NCI-H748 treated with DMSO at 0.1 percent for 48 hours (cell line): ENCODE measurements at places on chromosomes 4 and X.

DNA sequence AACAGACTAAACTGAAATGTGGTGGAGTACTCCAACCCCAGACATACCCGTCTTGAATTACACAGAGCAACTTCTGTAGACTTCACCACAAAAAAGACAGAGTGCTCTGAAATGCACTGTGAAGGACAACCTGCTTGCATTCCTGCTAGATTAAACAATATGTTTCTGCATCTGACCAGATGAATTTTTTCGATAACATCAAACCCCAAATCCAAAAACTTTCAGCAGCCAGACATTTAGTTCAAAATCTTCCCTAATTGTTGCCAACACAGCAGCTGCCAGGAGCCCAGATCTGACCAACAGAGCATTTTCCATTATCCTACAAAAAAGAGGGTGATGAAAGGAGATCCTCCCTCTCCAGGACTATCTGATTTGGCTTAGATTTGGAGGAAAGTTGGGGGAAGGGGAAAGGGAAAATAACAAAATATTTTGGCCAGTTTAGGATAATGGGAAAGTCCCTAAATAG lies 356.5 kb downstream of the PDGFC start:
- no peak for DNase-seq

GRCh38 chr4:164977243-164978164 lies at the start of gene TRIM61:
Gene TRIM61 (minus strand): TSS chr4:164977657. CDS start chr4:164970002, 7,655 bp downstream.
- DNase-seq: no peak

DNA sequence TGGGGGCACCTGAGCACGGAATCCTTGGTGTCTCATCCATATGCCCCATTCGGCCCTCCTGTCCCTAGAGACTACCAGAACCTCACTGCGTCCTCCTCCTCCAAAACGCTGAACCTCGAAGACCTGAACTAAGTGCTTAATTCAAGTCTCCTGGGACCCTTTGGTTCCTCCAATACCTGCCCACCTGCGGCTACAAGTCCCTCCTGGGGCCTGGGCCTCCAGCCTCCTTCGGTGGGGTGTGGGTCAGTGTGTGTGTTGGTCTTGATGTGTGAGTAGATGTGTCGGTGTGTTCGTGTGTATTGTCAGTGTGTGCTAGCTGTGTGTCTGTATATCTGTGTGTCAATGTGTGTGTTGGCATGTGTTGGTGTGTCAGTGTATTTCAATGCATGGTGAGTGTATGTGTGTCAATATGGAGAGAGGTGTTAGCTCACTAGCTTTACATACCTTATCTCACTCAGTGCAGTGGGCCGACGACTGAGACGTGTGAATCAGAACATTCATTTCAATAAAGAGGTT lies 2.6 kb upstream of the SEPTIN6 start:
- DNase-seq: no peak

DNA sequence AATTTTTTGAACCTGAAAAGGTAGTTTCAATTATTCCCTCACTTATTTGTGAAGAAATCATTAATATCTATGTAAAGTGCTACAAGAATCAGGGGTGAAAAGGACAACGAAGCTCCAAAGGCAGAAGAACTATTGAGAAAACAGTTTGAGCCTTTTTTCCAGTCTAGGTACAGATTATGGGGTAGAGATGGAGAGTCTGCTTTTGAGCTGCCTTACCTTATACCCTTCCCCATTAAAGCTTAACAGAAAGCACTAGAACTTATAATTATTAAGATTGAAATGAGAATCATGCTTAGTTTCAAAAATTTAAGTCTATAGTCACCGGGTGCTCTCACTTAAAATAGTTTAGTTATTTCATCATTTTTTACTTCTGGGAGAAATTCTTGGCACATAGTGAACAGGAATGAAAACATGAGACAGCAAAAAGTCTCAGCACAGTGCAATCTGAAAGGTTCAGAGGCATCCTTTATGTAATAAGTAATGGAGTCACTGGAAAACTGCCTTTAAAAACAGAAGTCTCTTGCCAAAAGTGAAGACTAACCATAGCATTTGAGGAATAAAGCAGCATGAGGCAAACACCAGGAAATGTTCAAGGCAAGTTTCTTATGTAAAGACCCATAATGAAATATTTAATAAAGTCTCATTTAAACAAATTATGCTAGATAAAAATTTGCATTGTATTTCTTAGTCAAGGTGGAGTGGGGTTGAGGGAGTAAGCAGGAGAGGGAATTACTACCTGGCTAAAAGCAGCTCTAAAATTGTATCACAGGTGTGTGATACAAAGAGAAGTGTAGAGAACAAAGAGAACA lies 5.1 kb upstream of the DCLK2 start:
- no peak for DNase-seq

DNA sequence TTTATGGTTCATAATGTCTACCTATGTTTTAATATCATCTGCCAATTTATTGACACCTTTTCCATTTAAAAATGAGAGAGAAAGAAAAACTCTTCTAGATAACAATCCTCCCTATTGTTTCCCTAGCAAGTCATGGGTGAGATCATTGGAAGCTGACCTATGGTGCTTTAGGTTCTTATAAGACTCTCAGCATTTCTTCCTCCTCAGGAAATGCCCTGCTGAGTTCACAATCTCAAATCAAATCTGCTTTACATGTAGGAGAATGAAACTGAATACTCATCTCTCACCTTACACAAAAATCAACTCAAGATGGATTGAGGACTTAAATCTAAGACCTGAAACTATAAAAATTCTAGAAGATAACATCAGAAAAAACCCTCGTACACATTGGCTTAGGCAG lies 267.4 kb downstream of the RAPGEF2 start:
- no peak for DNase-seq

DNA sequence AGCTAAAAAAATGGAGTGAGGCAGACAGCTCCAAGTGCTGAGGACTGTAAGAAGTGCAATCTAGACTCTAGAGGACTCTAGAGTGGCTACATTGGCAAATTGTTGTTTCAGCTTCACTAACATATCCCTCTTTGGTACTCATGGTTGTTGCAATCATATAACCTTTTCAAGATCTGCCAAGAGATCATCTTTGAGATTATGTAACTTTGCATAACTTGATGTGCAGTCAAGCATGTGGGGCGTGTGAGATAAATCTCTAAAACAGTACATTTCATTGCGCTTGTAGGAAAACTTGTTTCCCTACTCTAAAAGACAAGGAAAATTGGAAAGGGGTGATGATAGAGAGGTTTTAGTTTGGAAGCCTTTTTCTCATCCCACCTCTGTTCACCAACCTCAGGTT lies 11.2 kb upstream of the BRS3 start:
- no peak for DNase-seq

- no peak for DNase-seq
These were observed 172.8 kb upstream of the NAP1L5 start for GRCh38 chr4:88870428-88870827.

DNA sequence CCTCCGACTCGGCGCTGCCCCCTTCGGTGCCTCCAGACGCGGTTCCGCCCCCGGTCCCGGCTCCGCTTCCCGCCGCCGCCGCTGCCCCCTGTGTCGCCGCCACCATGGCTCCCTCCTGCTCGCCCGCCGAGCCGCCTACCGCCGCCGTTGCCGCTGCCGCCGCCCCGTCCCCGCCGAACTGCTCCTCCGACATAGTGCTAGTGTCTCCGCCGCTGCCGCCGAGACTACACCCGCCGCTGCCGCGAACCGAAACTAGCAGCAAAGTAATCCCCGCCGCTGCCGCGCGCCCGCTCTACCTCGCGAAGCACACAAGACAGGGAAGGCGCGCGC lies 340 bp downstream of the HNRNPD start:
- no peak for DNase-seq

DNA sequence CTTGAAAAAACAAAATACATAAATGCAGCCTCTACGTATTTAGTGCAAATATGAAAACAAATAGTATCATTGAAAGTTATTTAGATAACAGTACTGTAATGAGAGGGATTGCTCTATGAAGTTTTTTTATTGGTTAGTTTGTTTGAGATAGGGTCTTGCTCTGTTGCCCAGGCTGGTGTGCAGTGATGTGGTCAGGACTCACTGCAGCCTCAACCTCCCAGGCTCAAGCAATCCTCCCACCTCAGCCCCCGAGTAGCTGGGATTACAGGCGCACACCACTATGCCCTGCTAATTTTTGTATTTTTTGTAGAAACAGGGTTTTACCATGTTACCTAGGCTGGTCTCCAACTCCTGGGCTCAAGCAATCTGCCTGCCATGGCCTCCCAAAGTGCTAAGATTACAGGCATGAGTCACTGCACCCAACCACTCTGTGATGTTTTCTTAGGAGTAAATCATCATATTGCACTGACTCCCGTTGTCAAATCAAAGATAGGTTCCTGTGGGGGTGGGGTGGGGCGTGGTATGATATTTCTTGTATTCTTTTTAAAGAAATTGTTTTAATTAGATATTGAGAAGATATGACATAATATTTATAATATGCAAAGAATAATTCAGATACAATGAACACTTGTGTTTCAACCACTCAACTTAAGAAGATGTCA lies 75.8 kb downstream of the ATG4A start:
- DNase-seq: no peak

DNA sequence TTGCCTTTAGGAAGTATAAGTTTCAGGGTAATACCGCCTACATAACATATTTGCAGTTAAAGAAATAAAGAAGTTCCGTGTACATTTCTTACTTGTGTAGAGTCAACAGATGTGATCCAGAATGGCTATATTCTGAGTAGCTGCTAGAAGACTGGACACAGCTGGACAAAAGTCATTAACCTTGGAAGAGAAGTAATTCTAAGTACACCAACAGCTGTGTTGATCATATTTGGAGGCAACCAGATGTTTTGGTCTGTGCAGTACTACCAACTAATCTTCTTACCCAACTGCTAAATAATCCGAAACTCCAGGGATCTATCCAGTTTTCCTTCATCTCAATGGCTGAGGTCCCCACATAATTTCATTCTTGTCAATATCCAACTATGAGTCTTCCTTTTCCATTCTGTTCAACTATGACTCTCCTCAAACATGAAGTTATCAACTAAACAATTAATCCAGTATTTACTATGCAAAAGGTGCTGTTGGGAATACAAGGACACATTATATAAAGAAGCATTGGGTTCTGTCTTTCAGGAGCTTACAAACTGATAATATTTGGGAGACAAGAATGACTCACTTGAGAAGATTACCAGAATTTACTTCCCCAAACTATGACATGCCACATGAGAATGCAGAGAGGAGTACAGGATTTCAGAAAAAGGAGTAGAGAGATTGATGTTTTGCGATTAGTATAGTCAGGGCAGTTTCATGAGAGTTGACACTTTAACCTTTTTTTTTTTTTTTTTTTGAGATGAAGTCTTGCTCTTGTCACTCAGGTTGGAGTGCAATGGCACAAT lies 78.2 kb downstream of the COL4A6 start:
- DNase-seq: no peak

GRCh38 chrX:86714441-86714840 lies 566.2 kb downstream of the DACH2 start:
- DNase-seq: no peak

DNA sequence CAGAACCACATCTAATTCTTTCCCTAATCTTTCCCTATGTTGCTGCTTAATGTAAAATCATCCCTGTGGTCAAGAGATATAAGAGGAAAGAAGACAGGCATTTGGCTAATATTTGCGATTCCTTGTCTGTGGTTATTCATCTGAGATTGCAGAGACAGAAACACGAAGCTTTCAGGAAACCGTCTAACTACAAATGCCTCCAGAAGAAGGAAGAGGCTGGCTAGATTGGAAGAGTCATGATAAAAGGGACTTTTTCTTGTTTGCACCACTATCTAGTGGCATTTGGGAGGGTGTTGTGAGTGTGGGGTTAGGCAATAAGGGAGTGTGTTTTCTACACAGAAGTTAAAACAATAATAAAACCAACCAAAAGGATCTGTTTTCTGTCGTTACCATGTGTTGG lies 43.9 kb downstream of the TMEM154 start:
- no peak for DNase-seq

DNA sequence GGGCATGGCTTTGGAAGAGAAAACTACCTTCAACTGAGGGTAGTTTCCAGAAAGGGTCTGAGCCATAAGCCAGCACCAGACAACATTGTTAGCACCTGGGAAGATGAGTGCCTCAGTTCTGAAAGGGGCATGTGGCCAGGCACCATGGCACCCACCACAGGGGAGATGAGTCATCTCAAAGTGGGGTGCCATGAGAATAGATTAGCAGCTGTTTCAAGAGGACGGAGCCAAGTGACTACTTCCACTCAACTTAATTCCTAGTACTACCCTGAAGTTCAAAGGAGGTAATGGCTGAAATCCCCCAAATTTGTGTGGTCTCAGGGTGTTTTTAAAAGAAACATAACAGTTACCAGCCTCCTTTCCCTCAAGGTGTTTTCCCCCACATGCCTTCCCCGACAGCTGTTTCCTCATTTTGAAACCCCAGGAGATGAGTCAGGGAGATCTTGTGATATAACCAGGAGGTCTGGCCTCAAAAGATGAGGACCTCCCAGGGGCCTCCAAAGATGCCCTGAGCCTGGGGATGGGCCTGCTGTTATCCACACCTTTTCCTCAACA lies 27.8 kb upstream of the FTHL17 start:
- DNase-seq: no peak

DNA sequence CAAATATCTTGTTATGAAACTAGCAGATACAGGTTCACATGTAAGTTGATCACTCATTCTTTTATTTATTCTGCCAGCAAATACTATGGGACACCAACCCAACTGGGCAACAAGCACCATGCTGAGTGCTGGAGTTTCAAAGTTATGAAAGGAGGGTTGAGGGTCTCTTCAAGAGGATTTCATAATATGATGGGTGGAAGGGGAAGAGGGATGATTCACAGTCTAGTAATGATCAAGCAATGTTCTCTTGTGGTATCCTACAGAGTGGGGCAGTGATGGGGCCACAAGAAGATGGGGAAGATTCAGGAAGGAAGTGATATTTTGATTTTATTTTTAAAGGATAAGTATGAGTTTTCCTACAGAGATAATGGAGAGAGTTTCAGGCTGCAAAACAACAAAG lies 46.2 kb upstream of the TXK start:
- DNase-seq: no peak

GRCh38 chr4:152308951-152309350 lies 226.9 kb downstream of the FBXW7 start:
- peak; percentile 93 for DNase-seq

GRCh38 chr4:44462259-44462658 lies 13.7 kb upstream of the KCTD8 start:
- no peak for DNase-seq

GRCh38 chrX:77436271-77436670 lies 10.9 kb upstream of the FGF16 start:
- no peak for DNase-seq

DNA sequence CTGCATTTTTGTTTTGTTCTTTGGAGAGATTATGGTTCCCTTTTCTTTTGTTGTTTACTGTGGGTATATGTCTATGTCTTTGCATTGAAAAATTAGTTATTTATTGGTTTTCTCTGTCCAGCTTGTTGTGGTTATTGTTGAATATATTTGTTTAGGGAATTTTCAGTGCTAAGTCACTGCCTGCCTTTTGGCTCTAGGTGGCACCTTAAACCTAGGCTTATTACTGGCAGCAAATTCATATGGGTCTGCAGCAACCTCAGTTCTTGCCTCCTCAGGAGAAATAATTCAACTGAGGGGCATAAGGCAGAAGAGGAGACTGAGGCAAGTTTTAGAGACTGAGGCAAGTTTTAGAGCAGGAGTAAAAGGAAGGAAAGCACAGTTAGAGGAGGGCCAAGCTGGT lies 1157.3 kb upstream of the AGA start:
- no peak for DNase-seq
